ENCODE measurements at places on chromosomes 7 and 10.
A peak's percentile ranks its signal among the peaks of the same experiment; 100 is the strongest.

GRCh38 chr10:29763396-29763795, 128.6 kb upstream of the SVIL start:
- DNase-seq = no peak

- DNase-seq = peak; percentile 6
Observed at GRCh38 chr10:1193561-1193960, 137.4 kb downstream of the WDR37 start.

DNA sequence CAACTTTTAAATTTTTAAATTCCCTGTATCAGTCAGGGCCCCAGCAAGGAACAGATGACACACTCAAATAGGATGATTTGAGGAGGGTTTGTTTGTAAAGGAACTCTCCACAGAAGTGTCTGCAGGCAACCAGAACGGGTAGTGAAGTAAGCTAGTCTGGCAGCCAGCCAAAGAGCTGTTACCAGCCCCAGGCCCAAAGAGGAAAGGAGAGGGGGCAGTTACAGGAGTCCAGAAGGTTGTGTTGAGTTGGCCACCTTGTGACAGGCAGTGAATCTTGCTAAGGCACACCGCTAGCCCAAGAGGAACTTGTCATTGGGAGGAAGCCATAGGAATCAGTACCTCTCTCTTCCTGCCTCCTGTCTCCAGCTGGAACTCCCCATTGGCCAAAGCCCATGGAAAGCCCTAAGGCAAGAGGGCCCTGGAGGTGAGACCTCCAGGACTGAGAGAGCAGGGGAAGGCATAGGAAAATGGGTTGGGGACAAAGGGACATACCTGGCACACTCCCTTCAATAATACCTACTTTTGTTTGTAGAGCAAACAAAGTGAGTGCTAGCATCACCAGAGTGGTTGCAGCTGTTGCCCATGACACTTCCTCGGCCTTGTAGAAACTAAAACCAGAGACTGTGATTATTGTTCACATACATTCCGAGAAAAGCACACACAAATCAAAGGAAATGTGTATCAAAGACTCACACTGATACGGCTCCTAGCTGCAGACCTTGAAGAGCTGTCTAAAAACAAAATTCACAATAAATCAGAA, 25.4 kb upstream of the GATAD1 start:
- DNase-seq = no peak

- no peak for DNase-seq
Observed at GRCh38 chr7:106623853-106624252, 37.1 kb downstream of the CCDC71L start.

DNA sequence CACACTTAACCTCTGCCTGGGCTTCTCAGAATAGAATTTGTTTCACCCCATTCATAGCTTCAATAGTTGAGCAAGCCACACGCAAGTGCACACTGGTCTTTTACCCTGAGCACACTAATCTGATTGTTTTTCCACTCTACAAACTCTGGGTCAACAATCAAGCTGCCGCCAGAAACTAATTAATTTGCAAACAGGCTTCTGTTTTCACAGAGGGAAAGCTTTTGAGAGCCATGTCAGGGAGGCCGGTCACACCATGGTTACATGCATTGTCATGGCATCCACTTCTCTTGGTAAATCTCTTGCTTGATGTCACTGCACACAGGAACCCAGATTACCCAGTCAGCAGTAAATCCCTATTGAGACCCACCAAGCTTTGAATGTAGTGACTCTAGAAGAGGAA, 154.2 kb downstream of the SEMA3A start:
- DNase-seq = no peak

- no peak for DNase-seq
Observed at GRCh38 chr10:89079961-89080360, 89.4 kb downstream of the FAS start.

- no peak for DNase-seq
Observed at GRCh38 chr10:48496831-48497779, 107.8 kb downstream of the ARHGAP22 start.

DNA sequence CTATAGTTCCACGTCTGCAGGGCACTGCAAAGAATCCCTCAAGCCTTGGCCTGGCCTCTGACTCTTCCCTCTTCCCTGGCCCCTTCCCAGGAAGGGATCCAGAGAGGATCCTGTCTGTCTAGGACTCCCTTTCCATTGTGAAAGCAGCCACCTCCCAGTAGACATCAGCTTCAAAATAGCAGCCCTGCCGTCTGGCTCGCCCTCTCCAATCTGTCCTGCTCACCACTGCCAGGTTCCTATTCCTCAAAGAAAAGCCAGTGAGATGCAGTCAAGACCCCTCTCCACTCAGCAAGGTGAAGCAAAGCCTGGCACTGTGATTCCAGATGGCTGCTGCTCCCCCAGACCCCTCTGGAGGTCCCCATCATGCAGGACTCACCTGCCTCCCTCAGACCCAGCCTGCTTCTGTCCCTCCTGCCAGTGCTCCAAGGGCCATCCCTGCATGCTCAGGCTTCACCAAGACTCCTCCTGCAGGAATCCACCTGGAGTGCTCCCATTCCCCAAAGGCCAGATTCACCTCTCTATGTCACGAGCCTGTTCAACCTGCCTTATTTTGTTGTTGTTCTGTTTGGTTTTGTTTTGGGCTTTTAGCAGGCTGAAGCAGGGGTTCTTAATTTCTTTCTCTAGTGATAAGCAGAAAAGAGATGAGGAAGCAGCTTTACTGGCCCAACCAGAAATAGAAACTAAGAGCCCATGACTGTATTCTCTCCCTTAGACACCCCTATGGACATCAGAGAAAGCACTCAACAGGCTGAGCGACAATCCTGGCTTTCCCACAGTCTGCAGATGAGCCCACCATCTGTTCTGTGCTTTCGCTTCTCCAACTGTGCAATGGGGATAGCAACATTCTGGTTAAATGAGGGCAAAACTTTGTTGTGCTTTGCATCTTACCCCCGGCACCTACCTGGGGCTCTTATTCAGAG, 305.1 kb downstream of the GRID1 start:
- DNase-seq = no peak

- no peak for DNase-seq
Observed at GRCh38 chr7:19920166-19920565, 146.7 kb upstream of the TMEM196 start.

DNA sequence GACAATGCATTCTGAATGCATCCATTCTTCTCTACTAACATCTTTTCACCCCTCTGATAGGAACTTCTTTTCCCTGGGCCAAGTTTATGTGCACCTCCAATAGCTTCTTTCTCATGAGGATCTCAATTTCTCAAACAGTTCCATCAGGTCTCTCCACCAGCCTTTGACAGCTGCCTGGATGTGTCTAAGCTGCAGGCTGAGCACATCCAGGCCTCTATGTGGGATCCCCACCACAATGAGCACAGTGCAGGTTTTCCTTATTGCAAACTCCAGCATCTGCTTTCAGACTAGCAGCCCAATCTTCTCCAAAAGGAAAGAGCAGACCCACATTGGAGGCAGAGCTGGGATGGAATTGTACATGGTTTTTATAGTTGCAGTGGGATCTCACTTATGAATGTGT, 145.3 kb upstream of the TBX20 start:
- no peak for DNase-seq

DNA sequence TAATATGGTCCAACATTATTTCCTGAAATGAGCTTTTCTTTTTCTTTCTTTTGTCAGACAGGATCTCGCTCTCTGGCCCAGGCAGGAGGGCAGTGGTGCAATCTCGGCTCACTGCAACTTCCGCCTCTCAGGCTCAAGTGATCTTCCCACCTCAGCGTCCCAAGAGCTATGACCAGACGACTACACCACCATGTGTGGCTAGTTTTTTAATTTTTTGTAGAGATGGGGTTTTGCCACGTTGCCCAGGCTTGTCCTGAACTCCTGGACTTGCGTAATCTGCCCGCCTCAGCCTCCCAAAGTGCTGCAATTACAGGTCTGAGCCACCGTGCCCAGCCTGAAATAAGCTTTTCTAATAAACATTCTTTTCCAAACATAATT, 48.6 kb downstream of the CUL2 start:
- DNase-seq = no peak

DNA sequence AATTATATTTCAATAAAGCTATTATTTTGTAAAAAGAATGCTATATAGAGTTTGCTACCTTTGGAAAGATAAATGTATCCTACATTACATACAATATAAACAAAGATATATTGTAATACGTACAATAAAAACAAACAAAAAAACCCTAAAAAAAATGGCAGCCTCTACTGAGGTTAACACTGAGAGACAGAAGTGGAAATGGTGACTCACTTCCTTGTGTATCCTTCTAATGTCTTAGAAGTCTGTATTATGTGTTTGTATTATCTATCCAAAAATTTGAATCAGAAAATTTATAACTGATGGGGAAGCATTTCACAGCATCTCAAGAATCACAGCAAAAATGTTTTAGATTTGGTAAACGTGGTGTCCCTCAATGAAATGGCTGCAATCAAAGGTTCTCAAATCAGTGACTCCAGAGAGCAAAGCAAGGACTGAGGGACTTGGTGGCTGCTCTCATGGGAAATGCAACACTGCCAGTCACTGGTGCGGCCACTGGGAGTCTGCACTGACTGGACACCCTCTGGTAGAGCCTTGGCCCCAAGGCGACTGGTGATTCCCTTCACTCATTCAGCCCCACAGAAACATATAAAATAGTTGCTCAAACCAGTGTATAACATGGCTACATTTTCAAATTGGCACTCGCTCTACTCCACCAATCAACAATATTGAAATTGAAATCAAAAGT, 53.8 kb downstream of the PANK1 start:
- DNase-seq = no peak

DNA sequence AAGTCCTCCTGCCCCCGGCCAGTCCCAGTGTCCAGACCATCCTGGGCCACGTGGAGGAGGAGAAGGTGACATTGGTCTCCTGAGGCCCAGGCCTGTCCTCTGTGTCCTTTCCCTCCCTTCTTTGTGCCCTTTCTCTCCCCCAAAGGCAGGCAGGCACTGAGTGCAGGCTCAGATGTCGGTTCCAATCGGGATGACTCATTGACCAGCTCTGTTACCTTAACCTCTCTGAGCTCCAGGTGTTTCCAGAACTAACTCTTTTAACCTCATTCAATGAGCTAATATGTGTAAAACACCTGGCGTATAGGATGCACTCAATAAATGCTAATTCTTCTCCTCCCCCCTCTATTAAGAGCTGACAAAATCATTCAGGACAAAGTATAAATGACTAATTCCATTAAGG, 25.7 kb downstream of the MACROH2A2 start:
- no peak for DNase-seq

DNA sequence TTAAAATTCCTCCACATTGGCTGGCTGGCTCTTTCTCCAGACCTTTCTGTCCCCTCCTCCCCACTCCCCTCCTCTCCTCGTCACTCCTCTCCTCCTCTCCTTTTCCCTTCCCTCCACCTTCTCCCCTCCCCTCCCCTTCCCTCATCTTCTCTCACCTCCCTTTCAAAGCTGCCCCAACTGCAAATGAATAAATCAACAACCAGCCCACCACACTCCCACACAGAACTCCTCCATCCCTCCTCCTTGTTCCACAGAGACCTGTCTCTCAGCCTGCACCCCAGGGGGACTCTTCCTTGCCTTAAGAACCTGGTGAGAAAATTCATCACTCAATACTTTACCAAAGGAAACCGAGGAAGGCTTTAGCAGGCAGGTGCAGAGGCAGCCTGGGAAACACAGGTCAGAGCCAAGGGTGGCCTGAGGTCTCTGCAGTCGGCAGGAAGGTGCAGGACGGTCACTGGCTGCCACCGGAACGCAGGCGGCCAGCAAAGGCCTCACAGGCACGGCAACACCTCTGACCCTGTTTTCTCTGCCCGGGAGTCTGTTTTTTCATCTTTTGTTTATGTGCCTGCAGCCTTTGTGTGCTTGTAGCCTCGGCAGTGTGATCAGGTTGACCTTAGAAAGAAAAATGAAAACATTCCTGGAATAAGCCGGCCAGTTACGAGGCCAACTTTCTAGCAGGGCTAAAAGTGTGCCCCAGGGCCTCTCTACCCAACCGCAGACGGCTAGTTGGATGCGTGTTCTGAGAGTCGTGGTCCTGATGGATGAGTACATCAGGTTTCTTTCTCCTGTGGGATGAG, 207.6 kb upstream of the KLF6 start:
- no peak for DNase-seq

GRCh38 chr10:61974601-61975390, 73.3 kb downstream of the ARID5B start:
- no peak for DNase-seq

DNA sequence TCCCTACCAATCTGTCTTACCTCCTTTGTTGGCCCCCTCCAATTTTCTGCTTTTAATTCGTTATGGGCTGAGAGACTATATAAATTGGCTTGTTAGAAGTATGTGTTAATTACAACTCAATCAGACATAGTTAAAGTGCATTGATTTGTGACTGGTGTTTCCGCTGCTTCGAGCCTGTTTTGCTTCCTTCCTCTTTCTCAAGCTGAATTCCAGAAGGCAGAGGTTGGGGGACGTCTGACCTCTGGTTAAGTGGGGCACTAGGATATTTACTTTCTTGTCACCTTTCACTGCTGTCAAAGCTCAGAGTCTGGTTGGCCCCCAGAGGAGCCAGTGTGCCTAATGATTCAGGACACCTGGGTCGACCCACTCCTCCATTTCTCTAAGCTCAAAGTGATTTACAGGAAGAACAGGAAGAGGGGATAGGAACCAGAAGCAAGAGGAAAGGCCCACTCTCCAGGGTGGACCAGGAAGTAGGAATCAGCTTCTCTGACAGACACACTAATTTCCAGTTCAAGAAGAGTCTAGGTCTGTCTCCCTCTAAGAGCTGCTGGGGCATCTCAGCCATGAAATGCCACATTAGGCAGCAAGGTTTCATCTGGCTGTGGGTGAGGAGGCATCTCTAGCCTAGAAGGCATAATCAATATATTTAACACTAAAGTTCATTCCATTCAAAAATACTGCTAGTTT, 397.2 kb upstream of the NPVF start:
- DNase-seq = no peak

- no peak for DNase-seq
Observed at GRCh38 chr10:88163572-88163971, 300.1 kb downstream of the PTEN start.

- DNase-seq = no peak
Observed at GRCh38 chr10:132575320-132576201, 38.0 kb downstream of the INPP5A start.

GRCh38 chr10:49353026-49353894, 42.6 kb downstream of the DRGX start:
- DNase-seq = no peak

DNA sequence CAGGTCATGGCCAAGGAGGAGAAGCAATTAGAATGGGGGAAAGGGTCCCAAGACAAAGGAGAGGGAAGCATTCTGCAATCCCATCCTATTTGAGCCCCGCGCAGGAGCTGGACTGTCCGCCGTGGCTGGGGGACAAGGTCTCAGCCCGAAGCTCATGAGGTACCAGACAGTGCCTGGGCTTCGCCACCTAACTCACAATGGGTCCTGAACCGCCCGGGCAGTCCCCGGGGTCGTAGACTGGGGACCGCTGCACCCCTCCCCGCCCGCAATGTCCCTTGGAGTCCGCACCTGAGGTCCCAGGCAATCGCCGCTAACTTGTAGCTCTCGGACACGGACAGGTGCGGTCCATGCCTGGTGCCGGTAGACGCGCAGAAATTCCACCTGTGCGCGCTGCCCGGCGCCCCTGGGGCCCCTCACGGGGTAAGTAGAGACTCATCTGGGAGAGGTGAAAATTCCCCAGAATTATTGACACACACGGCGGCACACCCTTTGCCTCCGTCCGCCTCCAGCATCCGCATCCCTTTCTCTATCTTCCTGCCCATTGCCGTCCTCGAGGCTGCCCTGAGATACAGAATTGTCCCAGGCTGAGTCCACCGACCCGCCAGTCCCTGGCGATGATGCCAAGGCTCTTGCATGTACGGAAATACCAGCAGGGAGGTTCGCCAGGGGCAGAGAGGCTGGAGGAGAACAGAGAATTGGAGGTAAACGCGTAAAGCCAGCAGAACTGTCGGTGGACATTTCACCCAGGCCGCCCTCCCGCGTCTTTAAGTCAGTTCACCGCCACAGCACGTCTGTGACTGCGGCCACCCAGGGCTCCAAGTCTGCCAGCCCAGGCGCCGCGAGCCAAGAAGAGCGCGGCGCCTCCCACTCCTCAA, 1.8 kb downstream of the CHRM2 start:
- DNase-seq = no peak
